ENCODE measurements at places on chromosomes 7 and 10.

- DNase-seq: peak; percentile 16
Measured at GRCh38 chr10:27223964-27224363, 16.6 kb downstream of the ACBD5 start.

GRCh38 chr7:113742377-113742776, 176.4 kb downstream of the PPP1R3A start:
- no peak for DNase-seq

DNA sequence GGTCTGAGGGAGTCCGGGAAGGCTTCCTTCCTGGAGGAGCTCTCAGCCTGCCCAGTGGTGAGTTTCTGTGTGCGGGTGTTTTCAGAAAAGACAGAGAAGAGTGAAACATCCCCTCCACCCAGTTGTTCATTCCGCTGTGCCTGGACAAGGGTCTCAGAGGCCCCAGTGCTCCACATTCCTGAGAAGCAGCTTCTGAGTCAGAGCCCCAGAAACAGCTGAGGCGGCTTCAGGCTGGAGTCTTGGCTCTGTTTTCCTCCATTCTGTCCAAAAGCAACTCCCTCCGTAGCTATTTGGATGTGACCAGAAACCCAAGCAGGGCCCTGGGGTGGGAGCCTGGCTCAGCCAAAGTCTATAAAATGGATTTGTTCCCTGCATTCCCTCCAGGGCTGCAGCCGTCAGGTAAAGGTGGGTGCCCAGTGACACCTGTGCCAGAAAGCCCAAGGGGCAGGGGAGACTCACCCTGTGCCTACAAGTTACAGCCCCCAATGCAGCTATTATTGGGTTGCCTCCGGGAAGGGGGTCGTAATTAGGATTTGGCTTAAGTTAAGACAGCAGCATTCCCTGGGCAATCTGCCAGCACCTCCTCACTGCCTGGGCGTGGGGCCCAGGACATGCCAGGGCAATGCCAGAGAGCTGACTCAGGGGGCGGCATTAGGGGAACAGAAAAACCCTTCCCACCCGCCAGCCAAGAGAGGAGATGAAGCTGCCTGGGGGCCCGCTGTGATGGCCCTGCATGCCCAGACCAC, 13.1 kb upstream of the CAMK2G start:
- no peak for DNase-seq

GRCh38 chr7:9603291-9603690, 1169.9 kb downstream of the NXPH1 start:
- no peak for DNase-seq

- no peak for DNase-seq
Measured at GRCh38 chr7:36788825-36789470, 64.7 kb upstream of the AOAH start.

DNA sequence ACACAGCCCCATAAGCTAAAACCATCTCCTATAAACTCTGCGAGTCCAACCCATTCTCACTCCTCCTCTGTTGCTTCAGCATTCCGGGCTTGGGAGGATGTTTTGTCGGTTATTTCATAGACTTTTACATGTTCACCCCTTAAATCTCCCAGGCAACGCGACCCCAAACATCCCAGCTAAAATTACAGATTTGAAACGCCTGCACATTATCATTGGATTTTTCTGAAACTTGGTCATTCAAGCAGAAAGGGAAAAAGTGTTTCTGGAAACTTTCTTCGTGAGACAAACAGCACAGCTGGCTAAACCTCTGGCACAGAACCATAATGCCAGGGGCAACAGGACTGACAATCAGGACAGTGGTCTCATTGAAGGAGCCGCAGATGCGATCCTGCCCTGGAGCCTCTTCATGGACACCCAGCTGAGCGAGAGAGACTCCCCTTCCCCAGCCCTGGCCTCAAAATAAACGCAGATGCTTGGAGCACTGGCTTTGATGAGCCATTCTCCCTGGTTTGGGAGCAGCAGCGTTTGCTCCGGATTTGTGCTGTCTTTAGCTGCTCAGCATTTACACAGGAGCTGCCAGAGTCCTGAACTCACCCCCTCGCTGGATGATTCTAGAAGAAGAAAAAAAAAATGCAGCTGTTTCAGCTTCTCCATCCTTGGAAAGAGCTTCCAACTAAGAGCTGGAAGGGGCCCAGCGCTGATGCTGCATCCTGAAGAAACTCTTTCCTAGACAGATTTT, 30.1 kb downstream of the AFAP1L2 start:
- no peak for DNase-seq

GRCh38 chr7:90879924-90880323, 283.8 kb downstream of the CDK14 start:
- no peak for DNase-seq

DNA sequence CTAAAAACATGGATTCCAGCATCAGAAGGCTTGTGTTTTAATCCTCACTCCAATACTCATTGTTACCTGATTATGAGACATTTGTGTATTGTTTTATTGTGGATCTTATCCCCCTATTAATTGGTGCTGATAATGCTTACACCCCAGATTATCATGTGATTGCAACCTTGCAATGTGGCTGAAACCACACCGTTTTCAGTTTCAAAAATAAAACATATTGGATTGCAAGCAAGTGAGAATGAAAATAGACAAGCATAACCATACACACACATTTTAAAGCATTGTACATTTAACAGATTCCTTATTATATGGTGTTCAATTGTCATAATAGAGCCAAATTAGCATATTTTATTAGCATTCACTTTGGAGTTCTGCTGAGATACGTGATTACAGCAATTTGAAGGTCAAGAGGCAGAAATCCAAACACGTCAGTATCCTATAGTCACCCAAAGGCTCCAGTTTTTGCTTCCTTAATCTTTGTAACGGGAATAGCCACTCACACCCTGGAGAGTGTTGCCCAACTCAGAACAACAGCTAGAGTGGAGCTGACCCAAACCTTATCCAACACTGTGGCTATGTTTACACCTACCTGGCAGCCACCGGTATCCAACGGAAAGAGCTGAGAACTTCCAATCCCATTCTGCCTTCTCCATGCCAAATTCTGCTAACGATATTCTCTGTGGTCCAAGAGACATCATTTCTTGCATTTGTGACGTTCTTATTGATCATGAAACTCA, 317.1 kb upstream of the KLF6 start:
- DNase-seq: no peak

- DNase-seq: no peak
Measured at GRCh38 chr7:103432712-103433111, 13.3 kb downstream of the SLC26A5 start.

GRCh38 chr7:95847061-95847460, 74.7 kb downstream of the DYNC1I1 start:
- DNase-seq: no peak

DNA sequence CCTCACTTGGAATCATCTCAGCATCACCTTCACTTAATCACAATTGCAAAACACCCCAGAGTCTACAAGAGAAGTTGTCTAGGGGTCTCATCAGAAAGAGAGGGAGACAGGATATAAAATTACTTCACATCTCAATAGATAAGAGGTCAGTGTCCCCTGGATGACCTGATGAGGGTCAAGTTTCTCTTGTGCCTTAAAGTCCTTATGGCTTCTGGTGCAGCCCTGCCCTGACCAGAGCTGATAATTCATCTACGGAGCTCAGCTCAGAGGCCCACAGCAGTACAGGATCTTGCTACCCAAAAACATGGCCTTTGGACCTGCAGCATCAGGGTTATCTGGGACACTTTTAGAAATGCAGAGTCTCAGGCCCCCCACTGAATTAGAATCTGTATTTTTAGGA, 111.1 kb upstream of the GLI3 start:
- DNase-seq: no peak

DNA sequence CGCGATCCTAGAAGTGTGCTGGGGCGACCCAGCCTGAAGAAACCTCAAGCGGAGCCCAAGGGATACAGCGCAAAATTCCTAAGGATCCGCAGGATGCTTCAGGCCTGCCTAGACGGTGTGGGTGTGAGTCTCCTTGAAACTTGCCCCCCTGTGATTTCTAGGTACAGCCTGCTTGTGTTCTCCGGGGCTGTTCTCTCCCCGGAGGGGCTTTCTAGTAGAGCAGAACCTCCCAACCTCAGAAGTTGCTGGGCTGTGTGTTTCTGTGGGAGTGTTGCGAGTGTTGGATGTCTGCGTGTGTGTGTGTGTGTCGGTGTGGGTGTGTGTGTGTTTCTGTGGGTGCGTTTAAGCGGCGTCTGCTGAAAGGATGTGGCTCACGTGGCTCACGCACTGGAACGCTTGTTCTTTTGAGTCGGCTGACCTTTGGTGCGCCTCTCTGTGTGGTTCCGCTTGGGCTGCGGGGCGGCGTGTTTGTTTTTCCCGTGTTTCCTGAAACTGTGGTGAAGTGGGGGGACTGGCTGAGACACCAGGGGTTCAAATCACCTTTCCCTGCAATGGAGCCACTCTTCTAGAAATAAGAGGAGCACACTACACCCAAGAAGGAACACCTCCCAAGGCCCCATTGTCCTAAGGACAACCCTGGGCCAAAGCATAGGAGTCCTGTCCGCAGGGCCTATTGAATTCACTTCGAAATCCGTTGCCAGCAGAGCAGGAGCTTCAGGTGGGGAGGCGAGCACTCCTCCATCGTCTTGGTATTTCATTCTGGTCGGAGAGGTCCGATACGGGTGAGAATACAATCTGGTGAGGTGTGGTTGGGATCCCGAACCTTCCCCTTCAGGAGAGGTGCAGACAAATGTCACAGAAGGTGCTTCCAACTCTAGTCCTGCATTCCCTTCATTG, 25.1 kb upstream of the ZNF273 start:
- no peak for DNase-seq

GRCh38 chr10:1193561-1193960, 137.4 kb downstream of the WDR37 start:
- no peak for DNase-seq

DNA sequence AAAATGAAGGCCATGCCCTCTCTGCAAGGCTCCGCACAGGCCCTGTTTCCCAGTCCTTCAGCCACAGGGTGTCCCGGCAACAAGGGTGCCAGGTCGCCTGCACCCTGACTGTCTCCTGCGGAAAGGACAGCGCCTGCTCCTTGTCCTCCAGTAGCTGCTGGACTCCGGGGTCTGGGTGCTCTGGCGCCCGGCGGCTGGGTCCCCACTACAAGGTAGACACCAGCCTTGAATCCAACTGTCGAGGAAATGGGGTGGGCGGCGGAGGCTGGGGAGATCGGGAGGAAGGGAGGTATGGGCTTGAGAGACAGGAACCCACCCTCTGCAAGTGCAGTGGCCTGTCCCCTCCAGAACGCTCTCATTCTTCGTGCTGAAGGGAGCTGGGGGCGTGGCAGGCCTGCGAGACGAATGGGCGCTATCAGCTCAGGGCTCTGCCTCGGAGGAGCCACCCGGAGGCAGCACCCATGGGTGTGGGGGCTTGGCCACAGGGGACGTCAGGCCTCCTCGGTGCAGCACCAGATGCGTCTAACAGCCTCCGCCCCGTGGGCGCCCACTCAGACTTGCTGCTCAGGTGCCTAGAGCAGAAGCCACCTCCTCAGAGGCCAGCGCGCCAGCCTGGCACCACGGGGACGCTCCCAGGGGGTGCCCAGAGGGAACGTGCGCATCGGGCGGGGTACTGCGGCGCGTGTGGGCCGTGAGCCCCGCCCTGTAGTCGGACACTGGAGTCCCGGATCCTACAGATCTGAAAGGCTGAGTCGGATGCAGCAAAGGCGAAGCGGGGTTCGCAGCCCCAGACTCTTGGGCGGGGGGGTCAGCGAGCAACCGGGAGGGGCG, 15.6 kb downstream of the ADAM8 start:
- DNase-seq: peak; percentile 69

DNA sequence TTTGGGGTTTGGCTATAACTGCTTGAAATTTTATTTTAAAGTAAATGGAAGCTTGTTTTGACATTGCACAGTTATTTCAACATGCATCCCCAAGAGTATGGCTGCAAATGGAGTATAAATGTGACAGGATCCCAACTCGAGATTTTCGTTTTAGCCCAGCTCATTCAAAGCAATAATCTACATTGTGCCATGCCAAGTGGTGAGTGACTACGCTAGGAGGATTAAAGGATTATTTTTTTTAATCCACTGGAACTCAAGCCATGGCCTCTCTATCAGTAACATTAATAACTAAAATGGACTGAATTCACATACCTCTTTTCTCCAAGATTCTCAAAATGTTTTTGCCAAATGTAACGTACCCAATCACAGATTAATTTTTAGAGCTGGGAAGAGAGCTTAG, 60.6 kb upstream of the AUTS2 start:
- no peak for DNase-seq

DNA sequence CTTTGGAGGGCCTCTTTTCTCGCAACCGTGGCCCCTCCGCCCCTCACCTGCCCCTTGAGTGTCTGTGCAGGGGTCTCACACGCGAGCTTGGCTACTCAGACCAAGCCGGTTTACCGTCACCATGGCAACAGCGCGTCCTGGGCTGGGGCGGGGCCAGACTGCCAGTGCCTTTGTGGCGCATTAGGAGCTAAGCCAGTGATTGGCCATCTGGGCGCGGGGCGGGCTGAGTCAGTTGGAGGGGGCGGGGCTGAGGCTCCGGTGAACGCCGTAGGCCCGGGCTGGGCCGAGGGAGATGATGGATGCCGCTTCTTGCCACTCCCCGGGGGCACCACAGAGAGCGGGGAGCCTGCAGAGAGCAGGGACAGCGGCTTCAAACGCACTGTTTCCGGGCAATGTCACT, 48.7 kb upstream of the FXYD4 start:
- DNase-seq: peak; percentile 72

- no peak for DNase-seq
Measured at GRCh38 chr7:20304366-20304765, 26.3 kb upstream of the ITGB8 start.

GRCh38 chr7:116630357-116630756, 41.6 kb upstream of the MET start:
- DNase-seq: no peak

DNA sequence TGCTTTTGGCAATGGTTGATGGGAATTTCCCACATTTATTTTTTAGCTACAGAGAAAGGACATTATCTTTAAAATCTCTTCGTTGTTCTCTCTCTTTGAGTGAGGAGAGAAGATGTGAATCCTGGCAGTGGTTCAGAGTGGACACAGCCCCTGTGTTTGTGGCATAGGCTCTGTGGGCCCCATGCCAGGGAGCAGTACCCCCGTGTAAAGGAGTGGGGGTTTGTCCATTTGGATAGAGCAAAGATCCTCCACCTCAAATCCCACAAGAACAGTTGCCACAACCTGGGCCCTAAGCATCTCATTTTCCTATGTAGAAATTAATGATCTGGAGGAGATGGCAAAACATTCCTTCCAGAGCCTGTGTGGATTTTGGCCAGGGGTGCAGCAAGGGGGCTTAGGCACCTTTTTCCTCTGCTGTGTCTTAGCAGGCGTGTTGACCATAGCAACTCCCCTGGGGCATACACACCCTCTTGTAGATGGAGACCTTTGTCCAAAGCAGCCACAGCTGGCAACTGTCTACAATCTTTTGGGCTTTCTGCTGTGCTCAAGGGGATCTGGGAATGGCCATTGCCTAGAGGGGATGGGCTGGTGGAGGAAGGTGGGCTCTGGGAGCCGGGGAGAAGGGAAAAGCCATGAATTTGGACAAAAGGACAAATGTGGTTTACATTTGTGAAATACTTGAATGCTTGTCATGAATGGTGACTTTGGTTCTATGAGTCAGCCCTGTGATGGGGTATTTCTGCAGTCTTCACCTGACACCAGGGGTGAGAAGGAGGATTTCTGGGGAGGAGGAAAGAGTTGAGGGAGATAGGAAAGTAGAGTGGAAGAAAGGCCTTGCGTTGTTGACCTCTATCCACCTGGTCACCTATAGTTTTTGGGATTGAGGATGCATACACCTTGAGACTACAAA, 92.0 kb downstream of the TCF7L2 start:
- no peak for DNase-seq
